ENCODE measurements at places on chromosomes 11 and 22.
A peak's percentile ranks its signal among the peaks of the same experiment; 100 is the strongest.

GRCh38 chr11:119317592-119318239, 786 bp upstream of the MCAM start:
- DNase-seq, result no peak

DNA sequence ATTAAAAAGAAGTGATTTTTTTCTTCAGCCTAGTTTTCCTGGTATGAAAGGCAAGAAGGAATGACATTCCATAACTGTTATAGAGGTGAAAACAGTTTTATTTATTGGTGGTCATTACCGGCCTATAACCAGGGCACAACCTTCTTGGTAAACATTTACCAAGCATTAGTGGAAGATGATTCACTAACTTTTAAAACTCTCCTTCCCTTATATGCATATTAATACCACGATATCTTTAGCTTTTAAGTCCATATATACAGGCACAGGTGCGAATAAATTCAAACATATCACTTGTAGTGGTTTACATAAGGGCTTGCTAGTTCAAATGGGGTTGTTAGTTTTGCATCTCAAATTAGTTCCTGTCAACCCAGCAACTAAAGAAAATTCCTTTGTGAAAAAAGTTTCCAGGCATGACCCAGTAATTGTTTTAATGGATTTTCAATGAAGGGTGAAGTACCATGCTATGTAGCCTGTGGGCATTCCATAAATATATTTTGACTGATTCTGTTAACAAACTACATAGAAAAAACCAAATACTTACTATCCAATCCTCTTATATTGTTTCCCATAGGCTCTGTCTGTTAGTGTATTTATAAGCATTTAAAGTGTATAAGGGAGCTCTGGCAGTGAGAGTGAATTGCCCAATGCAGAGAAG, 30.6 kb upstream of the ROBO3 start:
- no peak for DNase-seq

- no peak for DNase-seq
Observed at GRCh38 chr11:73320763-73321603, 12.9 kb downstream of the ARHGEF17 start.

- DNase-seq, result no peak
Observed at GRCh38 chr22:20583471-20583922, 76.1 kb downstream of the MED15 start.

GRCh38 chr11:27841023-27841422, 140.8 kb upstream of the BDNF start:
- no peak for DNase-seq

DNA sequence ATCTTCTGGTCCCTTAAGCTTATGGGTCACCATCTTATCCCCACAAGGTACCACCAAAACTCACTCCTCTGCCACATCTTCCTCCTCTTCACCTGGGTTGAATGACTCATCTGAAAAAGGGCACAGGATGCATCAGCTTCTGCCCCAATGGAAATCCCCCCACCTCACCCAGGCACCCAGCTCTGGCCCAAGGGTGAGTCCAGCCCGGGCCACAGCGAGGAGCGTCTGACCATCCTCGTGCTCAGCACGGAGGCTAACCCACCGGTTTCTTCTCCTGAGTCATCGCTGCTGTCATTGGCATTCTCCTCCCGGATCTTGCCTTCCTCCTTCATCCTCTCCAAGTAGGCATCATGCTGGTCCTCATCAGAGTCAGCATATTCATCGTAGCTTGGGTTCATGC, 5.3 kb upstream of the TNKS1BP1 start:
- DNase-seq, result no peak

DNA sequence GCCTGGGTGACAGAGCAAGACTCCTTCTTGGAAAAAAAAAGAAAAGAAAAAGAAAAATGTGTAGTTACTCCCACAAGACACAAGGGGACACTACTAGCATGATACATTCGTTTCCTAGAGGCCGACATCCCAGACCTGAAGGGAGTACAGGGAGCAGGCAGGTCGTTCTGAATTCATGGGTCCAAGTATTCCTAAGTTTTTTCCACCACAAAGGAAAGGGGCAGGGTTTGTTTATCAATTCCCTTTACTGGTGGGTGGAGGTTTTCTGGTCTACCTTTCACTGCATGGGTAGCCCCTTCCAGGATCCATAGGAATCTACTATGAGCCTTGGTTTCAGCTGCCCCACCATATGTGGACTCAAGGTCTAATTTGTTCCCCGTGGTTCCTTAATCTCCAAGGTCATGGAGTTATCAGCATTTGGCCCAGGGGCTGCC, 11.8 kb downstream of the TIGD3 start:
- peak; percentile 22 for DNase-seq

GRCh38 chr22:42065438-42066125, 5.0 kb downstream of the NAGA start:
- no peak for DNase-seq

DNA sequence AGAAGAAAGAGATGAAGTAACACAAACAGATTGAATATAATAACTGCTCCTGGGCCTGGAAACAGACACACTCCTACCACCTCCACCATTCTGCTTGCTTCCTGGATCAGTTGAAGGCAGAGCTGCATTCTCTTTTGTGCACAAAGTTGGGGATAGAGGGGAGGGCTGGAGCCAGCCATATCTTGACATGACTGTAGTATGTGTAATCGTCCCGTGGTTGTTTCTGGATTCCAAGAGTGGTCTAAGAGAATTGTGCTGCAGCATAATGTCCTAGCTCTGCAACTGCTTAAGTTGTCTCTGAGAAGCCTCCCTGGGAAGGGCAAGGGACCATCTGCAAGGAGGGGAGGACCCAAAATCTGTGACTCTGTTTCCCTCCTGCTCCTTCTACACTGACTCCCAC, 3.2 kb downstream of the CRY2 start:
- no peak for DNase-seq

GRCh38 chr11:92859156-92859690, 110.2 kb upstream of the MTNR1B start:
- DNase-seq, result no peak

GRCh38 chr22:39845529-39845928, 48.0 kb downstream of the ENTHD1 start:
- no peak for DNase-seq

DNA sequence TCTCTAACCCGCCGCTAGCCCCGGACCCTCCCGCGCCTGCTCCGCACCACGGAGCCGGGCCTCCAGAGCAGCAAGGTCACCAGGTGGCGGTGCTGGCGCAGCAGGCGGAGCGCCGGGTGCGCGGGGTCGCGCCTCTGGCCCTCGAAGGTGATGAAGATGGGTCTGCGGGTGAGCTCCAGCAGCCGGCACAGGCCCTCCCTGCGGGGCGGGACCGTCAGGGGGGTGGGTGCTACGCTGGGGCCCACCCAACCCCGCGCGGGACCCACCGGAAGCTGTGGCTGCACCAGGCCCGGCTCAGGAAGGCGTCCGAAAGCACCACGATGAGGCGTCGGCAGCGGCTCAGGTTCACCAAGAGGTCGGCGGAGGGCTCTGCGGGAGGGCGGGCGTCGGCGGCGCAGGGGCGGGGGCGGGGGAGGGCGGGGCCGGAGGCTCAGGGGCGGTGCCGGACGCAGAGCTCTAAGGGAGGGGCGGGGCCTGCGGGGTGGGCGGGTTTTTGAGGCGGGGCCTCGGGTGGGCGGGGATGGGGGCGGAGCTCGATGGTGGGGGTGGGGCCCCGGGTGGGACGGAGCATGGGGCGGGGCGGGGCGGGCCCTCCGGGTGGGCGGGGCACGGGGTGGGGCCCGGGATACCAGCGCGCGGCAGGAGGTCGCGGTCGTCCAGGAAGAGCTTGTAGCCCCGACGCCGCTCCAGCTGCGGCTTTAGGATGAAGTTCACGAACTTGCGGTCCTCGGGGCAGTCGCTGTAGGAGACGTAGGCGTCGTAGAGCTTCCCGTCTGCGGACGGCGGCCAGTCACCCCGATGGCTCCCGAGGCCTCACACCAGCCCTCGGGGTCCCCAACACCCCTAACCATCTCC, 7.8 kb downstream of the SIGIRR start:
- peak; percentile 89 for DNase-seq

DNA sequence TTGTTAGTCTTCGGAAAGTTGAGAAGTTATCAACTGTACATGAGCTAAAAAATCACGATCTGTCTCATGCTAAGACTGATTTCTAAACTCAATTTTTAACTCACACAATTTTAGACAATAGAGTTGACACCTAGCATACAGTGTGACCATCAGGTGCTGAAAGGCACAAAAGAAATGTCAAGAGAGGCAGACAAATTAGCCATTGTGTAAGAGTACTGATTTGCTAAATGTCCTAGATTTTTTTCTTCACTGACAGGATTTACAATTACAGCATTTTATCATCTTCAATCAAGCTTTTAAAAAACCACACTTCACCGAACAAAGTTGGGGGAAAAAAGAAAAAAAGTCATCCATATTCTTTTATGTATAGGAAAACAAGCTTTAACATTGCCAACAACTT, 7.0 kb downstream of the LGR4 start:
- no peak for DNase-seq

DNA sequence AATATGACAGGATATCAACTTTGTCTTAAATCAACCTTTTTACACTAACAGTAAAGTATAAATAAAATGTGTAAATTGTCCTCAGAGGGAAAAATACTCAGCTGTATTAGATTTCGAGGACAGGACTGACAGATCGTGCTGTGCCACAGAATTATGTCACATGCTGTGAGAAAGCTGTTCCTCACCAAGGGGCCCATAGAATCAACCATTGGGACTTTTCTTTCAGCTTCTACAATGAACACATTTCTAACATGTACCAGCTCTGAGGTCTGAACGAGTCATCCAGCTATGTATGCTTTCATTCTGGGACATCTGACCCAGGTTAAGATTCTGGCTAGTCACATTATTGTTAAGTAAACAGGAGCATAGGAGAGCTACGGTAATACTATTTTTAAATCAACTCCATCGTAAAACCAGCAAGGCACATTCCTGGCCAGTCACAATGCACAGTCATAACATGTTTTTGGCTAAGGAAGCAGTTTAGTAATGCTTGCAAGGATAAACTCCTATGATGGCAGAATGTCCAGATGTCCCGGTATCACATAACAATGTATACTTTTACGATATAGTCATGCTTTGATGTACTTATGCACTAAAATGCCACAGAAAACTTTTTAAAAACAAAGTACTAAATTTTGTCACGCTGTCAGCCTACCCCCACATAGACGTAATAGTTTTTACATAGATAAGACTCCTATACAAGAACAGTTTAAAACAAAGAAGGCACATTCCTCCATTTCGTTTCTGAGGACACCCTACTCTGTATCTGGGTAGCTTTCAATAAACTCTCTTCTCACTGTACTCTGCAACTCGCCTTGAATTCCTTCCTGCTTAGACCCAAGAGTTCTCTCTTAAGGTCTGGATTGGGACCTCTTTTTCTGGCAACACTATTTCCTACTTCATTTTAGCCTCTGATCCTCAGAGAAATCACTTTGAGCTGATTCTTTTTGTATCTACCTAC, 27.4 kb downstream of the ZNF214 start:
- DNase-seq, result no peak

DNA sequence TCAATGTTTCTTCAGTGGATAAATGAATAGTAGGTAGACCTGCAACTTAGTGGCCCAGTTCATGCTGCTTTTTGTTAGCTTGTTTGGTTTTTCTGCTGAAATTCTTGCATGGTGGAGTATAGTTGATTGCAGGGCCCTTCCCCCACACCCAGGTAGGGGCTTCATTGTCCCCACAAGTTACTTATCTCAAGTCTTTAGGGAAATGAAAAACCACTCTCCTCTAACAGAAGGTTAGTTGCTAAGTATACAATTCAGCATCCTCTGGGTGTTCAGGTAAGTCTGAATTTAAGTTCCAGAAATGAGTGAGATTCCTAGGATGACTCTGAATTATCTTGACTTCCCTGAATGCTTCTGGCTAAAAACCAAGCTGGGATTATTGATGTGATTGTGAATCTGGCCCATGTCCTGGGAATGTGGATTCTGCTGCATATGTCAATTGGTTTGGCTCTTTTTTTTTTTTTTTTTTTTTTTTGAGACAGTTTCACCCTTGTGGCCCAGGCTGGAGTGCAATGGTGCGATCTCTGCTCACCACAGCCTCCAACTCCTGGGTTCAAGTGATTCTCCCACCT, 40.3 kb downstream of the BCL2L13 start:
- no peak for DNase-seq

- DNase-seq, result no peak
Observed at GRCh38 chr22:19546680-19547079, 22.5 kb upstream of the CLDN5 start.

GRCh38 chr11:119680541-119681360, 48.2 kb downstream of the NECTIN1 start:
- no peak for DNase-seq

DNA sequence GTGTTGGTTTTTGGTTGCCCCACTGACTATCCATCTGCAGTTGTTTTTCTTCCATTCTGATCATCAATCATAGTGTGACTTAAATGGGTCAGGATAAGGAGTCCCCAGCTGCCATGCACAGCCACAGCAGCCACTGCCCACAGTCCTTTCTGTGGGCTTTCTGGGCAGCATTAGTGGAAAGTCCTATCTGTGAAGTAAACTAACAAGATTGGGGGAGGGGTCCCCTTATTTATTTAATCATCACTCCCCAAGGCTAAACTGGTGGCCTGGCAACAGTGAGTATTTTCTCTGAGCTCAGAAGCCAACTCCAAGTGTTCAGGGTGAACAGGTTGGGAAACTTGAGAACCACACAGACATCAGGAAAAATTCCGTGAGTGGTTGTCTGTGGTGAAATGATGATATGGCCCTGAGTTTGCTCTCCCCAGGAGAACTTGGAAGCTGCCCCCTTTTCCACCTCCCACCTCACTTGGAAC, 145.0 kb downstream of the CCDC34 start:
- DNase-seq, result no peak

GRCh38 chr22:48047722-48048500, 1285.5 kb downstream of the TBC1D22A start:
- no peak for DNase-seq

- no peak for DNase-seq
Observed at GRCh38 chr11:83933008-83933407, 646.8 kb upstream of the CCDC90B start.

- DNase-seq, result no peak
Observed at GRCh38 chr11:123020968-123021367, 39.3 kb upstream of the BSX start.

- DNase-seq, result no peak
Observed at GRCh38 chr11:7077101-7077500, 11.7 kb upstream of the RBMXL2 start.

DNA sequence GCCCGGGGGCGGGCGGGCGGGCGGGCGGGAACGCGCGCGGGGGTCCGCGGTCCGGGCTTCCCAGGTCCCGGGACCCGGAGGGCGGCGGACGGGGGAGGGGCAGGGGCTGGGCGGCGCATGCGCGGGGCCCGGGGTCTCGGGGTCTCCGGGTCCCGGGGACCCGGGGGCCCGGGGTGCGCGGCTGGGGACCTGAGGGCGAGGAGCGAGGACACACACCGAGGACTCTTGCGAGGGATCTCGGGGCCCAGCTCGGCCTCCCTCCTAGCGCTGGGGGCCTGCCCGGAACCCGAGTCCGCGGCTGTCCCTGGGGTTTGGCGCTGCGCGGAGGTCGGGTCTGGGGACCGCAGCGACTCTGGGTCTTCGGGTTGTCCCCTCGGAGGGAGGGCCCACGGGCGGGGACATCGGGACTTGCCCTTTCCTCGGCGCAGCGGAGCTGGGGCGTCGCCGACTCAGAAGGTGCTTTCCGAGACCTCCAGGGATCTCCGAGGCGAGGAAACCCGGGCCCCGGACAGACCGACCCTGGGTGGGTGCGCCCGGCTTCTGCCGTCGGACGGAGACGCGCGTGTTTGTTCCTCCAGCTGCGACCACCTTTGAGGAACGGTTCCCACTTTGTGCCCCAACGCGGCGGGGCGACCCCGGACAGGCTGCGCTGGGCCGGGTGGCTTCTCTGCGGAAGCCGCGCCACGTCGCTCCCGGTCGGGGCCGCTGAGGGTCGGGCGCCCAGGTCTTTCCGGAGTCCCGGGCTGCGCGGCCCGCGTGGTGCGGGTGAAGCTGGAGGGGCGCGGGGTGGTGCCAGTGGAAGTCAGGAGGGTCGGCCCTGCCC, 540 bp downstream of the PPARA start:
- peak; percentile 39 for DNase-seq

Data from effector CD8-positive, alpha-beta T cell (primary cell).